RWPE1 (cell line): ENCODE measurements at places on chromosomes 2 and 18.

- DNase-seq: no peak
Observed at GRCh38 chr2:127159543-127159942, 52.6 kb upstream of the BIN1 start.

DNA sequence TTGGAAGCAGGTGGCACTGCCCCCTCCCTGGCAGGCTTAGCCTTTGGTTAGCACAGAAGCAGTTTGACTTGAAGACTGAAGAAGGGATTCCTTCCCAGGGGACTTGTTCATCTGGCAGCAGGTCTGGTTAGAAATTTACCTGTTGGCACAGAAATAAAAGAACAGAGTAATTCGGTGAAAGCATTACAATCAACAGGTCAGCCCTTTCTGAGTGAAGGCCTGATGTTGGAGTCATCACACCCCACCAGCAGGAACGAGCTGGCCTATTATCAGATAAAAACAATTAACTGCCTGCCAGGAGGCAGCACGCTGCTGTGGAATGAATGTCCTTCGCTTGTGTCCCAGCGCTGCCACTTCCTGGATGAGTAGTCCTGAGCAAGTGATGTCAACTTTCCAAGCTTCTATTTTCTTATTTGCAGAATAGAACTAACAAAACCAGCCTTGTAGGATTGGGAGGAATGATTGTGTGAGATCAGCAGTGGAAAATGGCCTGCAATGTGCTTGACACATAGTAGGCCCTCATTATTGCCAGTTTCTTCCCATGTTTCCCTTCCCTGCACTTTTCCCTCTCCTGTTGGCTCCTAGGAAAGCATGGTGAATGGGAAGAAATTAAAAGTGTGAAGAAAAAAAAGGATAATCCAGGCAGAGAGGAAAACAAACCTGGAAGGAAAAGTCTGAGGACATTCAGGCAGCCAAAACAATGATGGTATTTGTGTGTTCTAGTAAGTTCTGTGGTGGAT, 29.0 kb downstream of the LGALSL start:
- no peak for DNase-seq

GRCh38 chr2:76569819-76570218, 859.1 kb upstream of the GCFC2 start:
- DNase-seq: no peak

DNA sequence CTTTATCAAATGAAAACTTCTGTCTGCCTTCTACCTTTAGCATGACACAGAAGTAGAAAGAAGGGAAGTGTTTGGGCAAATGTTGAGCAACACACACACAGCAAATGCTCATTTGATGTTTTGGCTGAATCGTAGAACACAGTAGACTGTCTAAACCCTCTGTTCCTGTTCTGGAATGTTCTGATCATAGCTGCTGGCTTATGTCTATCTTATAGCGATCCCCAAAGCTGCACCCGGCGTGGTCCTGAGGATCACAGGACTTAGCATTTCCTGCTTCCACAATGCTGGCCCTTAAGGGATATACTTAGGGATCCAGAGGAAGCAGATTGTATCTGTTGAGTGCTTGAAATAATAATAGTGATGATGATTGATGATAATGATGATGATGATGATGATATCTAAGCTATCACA, 15.2 kb downstream of the GNLY start:
- DNase-seq: no peak

DNA sequence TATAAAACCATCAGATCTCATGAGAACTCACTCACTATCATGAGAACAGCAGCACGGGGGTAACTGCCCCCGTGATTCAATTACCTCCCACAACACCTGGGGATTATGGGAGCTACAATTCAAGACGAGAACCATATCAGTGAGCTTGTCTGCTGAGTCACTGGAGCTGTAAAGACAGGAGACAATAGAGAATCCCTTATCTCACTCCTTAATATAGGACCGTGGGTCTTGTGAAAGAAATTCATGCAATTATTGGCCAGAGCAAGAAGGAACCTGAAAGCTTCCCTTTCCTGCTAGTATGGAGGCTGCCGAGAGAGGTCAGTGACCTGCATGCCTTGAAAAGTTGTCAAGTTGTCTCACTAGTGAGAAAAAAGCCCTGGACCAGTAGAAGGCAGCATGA, 9.5 kb upstream of the TNFAIP6 start:
- no peak for DNase-seq
